ENCODE measurements at places on chromosomes 16 and 17. TPM values are rescaled to one million over a fixed set of nuclear protein-coding genes. Genes with fewer than 3 reads are reported as not detected.

Gene MYO15A
- total RNA-seq: 1.5 TPM

Gene ASPA
- total RNA-seq: not detected

DNA sequence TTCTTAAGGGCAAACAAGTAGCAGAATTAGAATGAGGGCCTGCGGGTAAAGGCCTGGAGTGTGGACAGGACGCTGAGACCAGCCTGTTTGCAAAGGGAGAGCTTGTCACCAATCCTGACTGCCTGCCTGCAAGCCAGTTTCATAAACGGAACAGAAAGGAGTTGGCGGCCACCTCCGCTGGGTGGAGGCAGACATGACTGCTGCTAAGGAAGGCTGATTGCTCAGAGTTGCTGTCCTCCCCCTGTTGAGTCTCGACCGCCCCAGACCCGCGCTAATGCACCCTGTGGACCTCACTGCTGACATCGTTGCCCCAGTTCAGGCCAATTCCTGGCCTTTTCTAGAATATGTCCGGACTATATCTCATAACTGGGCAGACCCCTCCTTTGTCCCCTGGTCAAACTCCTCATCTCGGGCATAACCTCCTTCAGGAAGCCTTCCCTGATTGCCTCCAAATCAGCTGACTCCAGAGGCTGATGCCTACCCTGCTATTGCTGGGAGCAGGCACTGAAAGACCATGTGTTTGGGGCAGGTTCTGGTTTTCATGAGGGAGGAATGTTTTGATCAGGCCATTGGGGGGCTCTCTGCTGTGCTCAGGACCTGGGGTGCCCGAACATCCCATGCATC lies 153.0 kb upstream of the CIBAR2 start:
- DNase-seq: no peak

Gene KRTAP1-1
- total RNA-seq: not detected

DNA sequence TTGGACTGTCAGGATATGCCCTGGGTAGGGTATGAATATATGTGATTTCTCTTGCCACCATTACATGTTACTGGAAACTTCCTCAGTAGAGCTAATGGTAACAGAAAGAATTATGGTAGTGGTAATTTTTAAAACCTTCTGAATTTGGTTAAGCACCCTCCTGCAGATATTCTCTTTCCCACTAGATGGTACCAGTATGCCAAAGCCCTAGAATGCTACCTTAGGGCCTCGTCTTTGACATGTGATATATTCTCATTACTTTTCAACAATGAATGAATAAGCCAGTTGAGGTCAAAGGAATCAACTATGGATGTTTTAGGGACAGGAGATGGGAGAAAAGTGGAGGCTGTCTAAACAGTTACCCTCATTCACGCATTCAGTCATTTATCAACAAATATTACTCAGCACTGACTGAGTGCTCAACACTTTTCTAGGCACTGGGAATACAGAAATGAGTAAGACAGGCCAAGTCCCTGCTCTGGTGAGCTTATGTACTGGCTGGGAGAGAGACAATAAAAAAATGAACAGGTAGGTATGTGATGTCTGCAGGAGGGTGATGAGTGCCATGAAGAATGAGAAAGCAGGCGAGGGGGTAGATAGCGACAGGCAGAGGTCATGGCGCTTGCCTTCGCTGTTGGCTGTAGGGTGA lies 14.7 kb downstream of the CDH13 start:
- no peak for DNase-seq

DNA sequence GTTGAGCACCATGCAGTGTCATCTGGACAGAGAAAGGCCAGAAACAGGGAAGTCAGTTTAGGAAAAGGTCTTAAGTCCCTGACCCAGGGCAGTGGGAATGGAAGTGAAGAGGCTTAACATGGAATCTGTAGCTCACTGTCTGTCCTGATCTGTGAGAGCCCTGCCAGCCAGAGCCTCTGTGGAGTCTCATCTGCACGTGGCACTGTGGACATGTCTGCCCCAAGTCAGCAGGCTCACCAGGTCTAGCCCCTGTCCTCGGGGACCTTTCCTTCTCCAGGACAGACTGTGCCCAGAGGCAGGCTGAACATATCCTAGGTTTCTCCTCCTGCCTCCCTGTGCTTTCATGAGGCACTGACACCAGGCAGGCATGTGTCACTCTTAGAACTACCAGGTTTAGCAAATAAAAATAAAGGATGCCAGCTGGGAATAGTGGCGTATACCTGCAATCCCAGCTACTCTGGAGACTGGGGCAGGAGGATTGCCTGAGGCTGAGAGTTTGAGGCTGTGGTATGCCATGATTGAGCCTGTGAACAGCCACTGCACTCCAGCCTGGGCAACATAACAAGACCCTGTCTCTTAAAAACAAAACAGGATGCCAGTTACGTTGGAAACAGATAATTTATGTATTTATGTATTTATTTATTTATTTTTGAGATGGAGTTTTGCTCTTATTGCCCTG lies 22.4 kb downstream of the UNK start:
- DNase-seq: no peak

DNA sequence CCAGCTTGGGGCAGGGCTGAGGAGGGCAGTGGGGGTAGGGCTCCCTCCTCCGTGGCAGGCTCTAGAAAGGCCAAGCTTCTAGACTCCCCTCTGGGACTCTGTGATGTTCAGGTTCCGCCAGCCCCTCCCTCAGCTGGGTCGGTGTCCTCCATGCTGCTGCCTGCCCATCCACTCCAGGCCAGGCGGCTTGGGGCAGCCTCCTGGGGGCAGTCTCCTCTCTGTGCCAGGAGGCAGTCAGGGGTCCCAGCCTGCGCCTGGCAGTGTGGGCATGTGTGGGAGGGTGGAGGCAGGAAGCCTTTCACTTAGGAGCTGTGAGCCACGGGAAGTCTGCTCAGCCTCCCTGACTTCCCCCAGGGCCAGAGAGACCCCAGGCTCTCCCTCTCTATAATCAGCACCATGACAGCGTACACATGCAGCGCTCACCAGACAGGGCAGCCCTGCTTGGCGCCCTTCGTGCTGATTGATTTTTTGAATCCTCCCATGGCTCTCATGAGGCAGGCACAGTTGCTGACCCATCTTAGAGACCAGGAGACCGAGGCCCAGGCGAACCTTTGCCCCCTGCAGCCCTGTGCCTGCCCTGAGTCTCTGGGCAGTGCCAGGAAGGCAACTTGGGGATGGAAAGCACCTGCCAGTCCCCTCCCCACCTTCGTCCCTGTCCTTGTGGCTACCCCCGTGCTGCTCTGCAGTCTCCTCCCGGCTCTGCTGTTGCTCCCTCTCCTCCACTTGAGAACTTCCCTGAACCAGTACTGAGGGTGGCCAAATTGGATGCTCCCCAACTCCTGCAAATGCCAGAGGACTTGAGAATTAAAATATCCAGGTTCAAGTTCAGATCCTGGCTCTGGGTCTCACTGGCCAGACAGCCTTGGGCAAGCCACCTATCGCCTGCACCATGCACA lies 234.7 kb upstream of the GSE1 start:
- no peak for DNase-seq

DNA sequence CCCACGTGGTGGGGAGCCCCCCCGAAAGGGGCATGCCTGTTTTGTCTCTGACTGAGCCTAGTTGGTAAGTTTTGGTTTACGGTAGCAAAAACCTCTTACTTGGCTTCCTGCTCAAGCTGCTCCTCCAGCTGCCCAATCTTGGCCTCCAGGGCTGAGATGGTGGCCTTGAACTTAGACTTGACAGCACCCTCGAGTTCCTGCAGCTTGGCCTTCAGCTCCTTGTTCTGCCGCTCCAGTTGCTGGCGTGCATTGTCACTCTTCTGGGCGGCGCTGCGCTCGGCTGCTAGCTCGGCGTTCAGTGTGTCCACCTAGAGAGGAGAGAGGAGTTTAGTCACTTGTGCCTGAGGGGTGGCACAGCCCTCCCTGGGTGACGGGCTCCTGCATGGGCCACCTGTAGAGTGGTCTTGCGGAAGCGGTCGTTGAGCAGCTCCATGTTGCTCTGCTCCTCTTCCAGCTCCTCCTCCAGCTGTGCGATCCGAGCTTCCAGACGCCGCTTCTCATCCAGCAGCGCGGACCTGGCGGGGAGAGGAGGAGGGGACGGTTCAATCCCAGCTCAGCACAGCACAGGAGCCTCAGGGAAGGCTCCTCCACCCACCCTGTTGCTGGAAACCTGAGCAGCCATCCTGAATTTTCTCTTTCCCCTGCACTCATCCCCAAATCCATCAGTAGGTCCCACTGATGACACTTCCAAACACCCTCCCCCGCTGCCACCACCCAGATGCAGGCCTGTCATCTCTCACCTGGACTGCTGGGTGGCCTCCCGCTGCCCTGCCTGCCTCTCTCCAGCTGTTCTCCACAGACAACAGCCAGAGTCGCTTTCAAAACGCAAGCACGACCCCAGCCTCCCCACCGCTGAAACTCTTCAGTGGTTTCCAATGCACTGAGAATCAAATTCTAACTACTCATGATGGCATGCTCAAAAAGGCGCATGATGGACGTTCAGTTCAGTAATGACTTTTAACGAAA lies 44.6 kb downstream of the NDEL1 start:
- no peak for DNase-seq

GRCh38 chr17:22463110-22463850 lies 771.0 kb downstream of the KCNJ18 start:
- no peak for DNase-seq

- no peak for DNase-seq
Measured at GRCh38 chr16:55012793-55013192, 82.1 kb downstream of the IRX5 start.

DNA sequence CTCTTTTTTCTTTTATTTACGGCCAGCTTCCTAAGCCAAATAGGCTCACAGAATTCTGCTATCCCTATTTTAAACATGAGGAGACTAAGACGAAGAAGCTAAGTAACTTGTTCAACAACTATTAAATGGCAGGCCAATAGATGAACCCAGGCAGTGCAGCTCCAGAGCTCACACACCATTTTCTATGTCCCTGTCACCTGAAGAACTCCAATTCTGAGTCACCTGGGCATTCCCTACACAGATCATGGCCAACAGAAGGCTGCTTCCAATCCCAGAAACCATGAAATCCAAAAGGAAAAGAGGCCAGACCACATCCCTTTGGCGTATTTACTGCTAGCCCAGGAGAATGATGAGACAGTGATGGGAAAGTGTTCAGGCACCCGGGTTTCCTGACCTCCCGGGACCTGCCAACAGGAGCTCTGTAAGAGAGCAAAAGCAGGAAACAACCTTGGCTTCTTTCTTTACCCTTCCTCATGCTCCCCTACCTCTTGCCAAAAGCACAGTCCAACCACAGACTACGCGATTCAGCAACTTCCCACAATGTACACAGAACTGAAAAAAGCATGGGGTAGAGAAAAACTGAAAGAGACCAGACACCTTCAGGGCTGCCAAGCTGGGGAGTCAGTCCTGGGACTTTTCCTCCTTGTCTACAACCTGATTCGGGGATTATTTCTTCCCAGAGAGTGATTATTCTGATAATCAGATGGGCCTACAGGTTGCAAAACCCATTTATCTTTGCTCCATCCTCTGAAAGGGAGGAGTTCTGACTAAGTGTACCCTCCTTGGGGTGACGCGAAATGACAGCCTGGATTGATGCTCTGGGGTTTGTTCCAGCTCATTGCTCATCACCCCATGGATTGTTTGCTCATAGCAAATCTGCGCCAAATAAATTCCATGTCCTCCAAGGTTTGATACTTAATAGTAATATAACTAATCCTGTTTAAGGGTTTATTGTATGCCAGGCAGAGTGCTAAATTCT lies 47.8 kb upstream of the HAS3 start:
- DNase-seq: no peak

Gene AGRP
- total RNA-seq: not detected

Gene ZPBP2
- not detected for total RNA-seq

DNA sequence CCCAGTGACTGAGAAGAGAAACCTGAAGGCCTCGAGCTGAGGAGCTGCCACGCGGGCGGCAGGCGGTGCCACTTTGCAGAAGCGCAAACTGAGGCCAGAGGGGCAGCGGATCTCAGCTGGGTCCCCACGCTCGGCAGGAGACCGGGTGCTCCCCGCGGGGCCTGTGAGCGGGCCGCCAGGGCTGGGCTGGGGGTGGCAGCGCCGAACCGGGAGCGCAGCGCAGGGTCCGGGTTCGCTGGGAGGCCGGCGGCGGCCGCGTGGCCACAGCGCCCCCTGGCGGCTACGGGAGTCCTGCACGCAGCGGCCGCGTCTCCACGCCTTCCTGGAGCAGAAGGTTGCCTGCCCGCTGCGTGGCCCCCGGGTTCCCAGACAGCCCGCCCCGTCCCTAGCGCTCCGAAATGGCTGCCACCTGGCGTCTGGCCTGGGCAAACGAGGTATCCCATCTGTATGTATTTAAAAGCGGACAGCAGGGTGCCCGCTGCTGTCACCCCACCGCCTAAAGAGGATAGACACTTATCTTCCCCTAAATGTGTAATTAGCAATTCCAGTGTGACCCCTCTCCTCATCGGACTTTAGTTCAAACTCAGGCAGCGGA lies 96.1 kb upstream of the CDH5 start:
- peak; percentile 94 for DNase-seq

Gene CCL5
- not detected for total RNA-seq

DNA sequence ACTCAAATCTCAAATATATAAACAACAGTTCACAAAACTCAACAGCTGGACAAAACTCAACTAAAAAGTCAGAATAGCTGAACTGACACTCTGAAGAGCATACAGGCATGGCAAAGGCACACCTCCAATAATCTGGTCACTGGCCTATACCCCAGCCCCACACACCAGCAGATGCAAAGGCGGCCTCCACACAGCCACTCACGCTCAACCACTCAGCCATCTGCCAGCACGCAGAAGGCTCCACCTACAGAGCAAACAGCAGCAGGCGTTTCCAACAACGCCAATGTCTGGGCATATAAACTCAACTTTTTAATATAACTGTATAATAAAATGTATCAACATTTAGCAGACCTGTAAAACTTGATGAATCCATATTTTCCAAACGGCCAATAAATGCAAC lies 17.2 kb downstream of the USP7 start:
- no peak for DNase-seq

GRCh38 chr17:13537167-13537731 lies 64.5 kb downstream of the HS3ST3A1 start:
- no peak for DNase-seq

Gene MAP3K3
- 21.0 TPM for total RNA-seq

- no peak for DNase-seq
Measured at GRCh38 chr16:55350984-55351383, 27.0 kb downstream of the IRX6 start.

DNA sequence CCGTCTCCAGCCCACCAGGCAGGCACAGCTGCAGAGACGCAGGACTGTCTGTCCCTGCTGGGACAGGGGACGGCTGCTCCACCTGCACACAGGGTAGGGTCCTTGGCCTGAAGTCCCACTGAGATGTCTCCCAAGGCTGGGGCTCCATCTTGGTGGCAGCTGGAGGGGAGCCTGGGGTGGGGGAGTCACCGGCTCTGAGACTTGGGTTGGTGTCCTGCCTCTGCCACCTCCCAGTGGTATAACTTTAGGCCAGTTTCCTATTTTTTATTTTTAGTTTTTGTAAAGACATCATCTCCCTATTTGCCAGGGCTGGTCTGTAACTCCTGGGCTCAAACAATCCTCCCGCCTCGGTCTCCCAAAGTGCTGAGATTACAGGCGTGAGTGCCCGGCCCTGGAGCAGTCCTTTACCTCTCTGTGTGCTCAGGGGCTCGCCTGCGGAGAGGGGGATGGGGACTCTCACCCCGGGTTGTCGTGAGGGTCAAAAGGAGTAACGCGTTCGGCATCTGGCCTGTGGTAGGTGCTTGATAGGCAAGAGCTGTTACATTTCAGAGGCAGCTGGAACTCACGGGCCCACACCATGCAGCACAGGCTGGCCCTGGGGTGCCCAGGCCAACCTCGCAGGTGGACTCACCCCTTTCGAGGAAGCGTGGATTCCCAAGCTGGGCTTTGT lies 46.6 kb upstream of the DOC2B start:
- no peak for DNase-seq

- no peak for DNase-seq
Measured at GRCh38 chr16:88387941-88388627, 5.3 kb downstream of the ZNF469 start.

Data from H1 (cell line).